ENCODE measurements at places on chromosomes 11 and 22.

DNA sequence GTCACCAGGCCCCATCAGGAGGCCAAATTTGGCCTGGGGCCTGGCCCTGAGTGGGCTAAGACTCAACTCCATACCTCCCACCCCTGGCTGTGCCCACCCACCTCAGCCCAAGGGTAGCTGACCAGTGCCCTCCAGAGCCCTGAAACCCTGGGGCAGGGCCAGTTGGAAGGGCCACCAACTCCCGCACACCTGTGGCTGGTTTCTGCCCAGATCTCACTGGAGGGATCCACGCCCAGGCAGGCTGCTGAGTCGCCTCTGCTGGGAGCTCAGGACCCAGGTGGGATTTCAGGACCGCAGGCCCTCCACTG is 8.9 kb upstream of the PIM3 start:
- no peak for DNase-seq

DNA sequence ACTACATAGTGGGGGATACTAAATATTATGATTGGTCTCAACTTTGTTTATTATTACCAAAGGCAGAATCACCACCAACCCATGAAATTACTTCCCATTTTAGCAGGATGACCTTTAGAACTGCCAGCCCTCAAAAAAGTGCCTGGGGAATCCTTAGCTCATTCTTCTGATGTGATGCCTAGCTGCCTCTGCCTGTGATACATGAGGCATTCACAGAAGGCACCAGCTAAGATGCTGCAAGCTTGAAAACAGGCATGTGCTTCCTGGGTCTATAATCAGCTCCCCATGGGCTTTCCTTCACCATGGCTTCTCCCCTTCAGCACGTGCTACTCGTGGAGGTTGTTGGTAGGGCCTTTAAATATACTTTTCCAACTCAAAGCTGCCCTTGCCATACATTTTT is 50.4 kb upstream of the ARHGAP20 start:
- DNase-seq, result no peak

DNA sequence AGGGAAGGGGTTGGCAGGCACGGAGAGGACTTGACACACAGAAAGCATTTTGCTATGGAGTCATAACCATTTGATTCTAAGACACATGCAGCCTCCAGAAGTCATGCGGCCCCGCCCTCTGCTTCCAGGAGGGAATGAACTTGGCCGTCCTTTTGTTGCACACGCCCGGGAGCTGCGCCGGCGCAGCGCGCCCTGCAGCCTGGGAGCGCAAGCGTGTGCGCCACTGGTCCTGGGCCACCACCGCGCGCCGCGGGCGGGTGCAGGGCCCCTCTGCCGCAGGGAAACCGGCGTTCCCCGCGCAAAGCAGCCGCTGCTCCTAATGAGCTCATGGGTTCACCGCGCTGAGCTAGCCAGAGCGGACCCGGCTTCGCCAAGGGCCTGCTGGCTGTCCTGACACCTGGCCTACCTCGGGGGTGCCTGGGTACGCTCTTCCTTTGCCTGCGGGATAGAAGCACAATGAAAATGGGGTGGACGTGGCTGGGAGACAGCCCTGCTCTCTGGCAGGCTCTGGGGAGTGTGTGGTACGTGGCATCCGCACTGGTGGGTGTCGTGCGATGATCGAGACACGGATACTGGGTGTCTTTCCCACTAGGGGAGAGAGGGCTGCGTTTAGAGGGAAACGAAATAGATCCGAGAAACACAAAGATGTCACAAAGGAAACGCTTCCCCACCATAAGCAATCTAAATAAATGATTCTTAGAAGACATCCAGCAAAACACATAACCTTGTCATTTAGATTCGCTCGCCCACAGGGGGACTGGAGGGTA is 669 bp downstream of the MICAL3 start:
- peak; percentile 93 for DNase-seq

DNA sequence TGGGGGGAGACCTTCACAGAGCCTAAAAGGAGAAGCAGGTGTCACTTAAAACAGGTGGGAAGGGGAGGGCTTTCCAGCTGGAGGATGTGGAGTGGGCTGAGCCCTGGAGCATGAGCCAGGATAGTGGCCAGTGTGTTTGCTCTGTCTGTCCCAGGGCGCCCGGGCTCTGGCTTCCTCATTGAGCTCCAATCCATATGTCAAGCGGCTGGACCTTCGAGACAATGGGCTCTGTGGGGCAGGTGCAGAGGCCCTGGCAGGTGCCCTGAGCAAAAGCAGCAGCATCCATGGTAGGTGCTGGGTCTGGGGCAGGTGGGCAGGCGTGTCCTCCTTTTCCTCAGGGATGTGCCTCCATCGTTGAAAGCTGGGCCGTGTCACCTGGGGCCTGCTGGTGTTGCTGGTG is 2.0 kb downstream of the LRRC74B start:
- no peak for DNase-seq

DNA sequence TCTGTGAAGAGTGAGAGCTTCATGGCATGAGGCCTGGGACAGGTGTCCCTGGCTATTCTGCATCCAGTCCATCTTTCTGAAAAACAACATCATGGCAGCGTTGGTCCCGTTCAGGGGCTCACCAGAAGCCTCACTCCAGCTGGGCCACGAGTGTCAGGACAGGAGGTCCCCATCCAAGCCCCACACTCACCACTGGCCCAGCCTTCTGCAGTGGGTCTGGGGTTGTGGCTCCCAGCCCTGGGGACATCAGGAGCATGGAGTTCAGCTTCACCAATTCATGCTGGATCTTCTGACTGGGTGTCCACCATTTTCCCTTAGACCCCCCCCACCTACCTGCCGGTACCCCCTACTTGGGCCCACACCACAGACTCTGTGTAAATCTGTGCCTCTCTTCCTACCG is 400.3 kb downstream of the BRD1 start:
- DNase-seq, result no peak

GRCh38 chr11:7894251-7894650 is 36.8 kb downstream of the OR10A6 start:
- no peak for DNase-seq

DNA sequence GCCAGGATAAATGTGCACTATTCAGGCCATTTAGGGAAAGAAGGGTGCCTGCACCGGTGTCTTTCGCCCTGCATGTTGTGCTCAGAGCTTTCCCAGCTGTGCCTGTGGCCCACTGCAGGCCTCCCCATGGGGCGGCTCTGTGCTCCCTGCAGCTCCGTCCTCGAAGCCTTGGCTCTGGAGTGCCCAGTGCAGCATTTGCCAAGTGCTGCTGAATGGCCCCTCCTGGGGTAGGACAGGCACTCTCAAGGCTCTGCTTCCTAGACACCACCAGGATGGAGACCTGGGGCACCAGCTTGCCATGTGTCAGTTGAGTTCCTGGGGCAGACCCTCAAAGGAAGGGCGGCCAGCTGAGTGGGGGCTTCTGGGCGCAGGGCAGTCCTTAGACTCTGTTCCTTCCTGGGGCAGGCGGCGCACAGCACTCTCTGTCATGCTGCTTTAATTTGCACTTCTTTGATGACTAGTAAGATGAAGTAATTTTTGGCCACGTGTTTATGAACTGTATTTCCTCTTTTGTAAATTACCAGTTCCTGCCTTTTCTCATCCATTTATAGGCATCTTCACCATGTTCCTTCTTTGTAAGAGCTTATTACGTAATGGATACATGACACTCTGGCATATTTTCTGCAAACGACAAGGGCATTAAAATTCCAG is 32.1 kb upstream of the GNB1L start:
- DNase-seq, result peak; percentile 78

- DNase-seq, result no peak
Observed at GRCh38 chr11:86148345-86148747, 79.5 kb upstream of the PICALM start.

DNA sequence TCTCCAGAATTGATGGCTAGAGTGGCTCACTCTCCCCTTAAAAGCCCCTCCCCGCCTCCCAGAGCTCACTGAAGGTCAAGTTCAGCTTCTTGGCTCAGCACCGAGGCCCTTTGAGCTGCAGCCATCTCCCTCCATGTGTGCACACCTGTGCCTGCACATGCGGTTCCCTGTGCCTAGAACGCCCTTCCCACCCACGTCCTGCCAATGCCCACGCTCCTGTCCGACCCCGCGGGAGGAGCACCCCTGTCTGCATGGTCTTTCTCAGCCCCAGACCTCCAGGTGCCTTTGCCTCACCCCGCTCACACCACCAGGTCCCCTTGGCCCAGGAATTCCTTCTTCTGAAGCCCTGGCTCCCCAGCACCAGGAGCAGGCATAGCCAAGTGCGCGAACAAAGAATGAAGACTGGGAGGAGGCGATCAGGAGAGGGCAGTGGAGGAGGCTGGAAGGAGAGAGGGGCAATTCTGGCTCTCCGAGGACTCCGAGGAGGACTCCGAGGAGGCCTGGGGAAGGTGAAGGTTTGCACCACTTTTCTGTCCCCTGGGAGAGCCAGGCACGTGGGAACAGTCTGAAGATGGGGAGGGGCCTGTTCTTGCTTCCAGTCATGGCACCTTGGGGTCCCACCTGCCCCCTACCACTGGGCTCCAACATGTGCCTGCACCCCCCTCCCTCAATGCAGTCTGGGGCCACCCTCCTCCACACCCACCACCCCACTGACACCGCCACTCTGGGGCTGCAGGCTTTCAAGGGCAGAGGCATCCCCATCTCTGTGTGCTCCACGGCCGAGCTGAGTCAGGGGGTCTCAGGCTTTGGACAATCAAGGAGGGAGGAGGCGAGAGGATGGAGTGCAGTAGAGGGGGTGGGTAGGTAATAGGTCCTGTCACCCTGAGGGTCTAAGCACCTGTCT is 17.7 kb downstream of the IGF2 start:
- DNase-seq, result no peak

- no peak for DNase-seq
Observed at GRCh38 chr22:37314315-37315074, 32.2 kb downstream of the CYTH4 start.

- DNase-seq, result no peak
Observed at GRCh38 chr22:44042249-44043218, 18.4 kb downstream of the PARVB start.

- no peak for DNase-seq
Observed at GRCh38 chr11:110318638-110319404, 22.4 kb upstream of the RDX start.

GRCh38 chr22:20039683-20040325 is 18.9 kb downstream of the TANGO2 start:
- DNase-seq, result no peak

DNA sequence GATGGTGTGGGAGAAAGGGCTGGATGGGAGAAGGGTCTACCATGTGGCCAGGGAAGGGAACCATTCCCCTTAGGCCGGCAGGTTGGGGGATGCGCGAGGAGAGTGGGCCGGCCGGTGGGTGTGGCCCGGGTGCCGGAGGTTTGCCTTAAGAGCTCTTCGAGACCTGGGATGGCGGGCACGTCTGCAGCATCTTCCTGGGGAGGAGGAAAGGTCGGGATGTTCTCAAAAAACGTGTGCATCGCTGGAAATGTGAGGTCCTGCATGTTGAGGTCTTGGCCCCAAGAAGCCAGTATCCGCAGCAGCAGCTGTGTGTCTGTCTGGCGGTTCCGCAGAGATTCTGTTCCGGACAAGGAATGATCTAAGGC is 1.4 kb downstream of the NAV2 start:
- peak; percentile 43 for DNase-seq

DNA sequence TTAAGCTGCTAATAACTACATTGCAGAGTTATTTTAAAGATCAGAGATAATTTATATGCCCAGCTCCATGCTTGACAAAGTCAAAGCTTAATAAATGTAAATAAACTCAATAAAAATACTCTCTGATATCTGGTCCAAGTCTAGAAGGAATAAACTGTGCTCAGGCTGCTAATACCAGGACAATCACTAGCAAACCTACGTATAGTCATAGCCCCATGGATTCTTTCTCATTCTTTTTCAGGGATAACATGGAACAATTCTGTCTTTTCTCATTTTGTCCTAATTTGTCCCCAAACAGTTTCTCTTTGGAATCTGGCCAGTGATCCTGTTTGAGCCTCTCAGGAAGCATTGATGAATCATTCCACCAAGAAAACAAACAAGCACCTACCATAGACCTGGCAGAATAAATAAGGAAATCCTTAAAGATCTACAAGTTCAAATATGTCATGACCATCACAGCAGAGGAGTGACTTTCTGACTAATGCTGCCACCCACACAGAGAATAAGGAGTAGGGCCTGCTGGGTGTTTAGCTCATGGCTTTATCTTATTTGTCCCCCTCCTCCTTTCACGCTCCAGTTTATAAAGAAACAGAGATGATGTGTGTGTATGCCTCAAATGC is 14.1 kb upstream of the B3GNT6 start:
- no peak for DNase-seq

DNA sequence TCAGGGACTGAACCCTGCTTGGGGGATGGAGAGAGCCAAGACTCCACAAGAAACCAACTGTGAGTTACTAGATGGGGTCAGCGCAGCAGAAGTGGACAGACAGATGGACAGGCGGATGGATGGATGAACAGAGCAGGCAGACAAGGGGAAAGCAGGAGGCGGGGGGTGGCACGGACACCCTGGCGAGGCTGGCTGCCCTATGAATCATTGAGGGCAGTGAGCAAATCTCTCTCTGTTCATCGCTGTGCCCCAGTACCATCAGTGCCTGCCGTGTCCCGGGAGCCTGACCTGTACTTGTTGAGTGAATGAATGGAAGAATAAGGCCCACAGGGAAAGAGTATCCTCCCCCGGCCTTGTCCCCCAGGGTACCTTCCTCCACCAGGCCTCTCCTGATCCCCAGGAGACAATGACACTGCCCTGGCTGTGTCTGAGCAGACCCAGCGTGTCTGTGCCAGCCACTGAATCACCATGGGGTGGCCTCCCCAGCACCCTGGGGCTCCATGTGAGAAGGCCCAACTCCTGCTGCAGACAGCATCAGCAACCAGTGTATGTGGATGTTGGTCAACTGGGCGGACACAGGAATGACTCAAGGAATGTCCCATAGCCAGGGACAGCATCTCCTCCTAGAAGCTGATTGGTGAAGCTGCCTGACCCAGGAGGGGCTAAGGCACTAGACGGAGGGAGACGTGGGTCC is 5.1 kb upstream of the KLHL35 start:
- peak; percentile 27 for DNase-seq

GRCh38 chr22:17931400-17931825 is 92.9 kb downstream of the MICAL3 start:
- peak; percentile 35 for DNase-seq

- no peak for DNase-seq
Observed at GRCh38 chr11:57197762-57198161, 16.0 kb downstream of the LRRC55 start.

GRCh38 chr22:48782811-48783511 is 1044.7 kb downstream of the BRD1 start:
- DNase-seq, result no peak

GRCh38 chr11:115501893-115502589 is 2.2 kb downstream of the CADM1 start:
- no peak for DNase-seq

Measured in GM03348 (cell line).